ENCODE measurements at places on chromosomes 2 and 18.

DNA sequence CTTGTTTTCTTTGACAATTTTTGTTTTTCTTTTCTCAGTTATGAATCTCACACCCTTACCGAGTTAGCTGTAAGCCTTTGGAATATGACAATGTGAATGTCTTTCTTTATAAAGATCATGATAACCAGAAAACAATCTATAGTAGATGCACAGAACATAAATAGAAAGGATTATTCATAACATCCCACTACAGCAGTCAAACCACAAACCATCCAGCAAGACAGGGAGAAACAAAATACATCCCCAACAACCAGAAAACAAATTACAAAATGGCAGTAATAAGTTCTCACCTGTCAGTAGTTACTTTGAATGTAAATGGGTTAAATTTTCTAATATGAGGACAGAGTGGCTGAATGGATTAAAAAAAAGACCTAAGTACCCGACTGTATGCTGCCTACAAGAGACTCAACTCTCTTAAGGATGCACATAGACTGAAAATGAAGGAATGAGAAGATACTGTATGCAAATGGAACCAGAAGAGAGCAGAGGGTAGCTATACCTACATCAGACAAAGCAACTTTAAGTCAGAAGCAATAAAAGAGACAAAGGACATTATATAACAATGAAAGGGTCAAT lies 124.6 kb downstream of the ZNF532 start:
- no peak for DNase-seq

DNA sequence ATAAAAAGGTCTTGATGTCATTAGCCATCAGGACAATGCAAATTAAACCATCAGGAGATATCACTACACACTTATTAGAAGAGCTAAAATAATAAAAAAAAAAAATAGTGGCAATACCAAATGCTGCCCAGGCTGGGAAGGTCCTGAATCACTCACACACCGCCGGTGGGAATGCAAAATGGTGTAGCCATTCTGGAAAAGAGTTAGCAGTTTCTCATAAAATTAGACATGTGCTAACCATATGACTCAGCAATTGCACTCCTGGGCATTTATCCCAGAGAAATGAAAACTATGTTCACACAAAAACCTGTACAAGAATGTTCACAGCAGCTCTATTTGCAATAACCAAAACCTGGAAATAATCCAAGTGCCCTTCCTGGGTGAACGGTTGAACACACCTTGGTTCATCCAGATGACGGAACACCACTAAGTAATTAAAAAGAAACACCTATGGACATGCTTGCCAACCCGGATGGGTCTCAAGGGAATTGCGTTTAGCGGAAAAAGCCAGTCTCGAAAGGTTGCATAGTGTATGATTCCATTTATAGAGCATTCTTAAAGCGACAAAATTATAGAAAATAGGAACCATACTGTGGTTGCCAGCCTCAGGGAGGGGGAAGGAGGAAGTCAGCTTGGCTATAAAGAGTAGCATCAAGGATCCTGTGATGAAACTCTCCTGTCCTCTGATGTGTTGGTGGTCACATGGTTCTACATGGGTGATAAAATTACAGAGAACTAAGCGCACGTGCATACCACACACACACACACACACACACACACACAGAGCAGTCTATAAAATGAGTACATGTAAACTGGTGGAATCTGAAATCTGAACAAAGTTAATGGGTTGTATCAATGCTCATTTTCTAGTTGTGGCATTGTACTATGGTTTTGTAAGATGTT lies 4.6 kb downstream of the MBP start:
- peak; percentile 72 for DNase-seq

DNA sequence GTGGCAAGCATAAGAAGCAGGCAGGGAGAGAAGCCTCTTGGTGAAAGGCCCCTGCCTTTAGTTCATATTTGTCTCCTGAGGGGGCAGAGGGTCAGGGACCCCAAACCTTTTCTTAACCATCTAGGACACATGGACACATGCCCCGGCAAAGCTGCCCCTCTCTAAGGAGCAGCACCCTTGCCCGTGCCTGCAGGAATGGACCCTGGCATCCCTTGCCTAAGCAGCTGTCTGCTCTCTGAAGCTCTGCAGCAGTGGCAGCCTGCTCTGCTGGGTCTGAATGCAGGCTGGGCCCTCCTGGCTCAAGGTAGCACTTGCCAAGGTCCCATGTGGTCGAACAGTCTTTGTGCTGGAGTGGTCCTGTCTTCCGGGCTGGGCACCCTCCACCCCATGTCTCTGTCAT lies 174.4 kb downstream of the CELF4 start:
- DNase-seq = no peak

DNA sequence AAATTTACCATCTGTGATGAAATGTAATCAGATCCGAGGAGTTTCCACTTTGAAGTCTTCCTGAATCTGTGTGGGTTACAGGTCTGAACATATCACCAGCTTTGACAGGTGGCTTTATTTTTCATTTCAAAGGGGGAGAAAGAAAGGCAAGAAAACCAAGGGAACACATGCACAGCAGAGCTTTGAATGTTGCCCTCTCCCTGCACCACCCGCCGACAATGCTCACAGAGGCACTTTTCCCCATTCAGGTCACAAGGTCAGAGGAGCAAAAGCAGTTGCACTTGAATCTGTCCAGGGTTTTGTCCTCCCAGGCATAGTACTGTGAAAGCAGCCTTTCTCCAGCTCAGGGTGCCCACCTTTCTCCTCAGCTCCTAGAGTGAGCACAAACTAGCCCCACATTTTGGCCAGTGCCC lies 130.2 kb downstream of the OSR1 start:
- DNase-seq = no peak

- DNase-seq = no peak
Observed at GRCh38 chr2:164028814-164029534, 293.2 kb upstream of the FIGN start.

DNA sequence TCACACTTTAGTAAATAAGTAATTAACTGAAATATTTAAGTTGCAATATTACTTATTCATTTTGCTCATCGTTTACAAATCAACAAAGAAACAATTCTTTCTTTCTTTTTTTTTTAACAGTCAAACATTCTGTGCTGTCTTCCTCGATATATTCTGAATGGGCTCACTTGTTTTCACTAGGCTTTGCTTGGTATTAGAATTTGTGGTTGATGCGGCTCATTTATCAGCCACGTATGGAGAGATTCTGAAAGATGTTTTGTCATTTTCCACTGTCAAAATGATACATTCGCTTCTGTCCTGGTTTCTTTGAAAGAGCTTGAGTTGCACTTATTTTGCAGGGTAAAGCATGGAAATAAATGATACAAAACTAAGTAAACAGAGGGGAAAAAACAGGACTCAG lies 323.7 kb downstream of the LRRTM1 start:
- DNase-seq = no peak

- no peak for DNase-seq
Observed at GRCh38 chr2:16330982-16331381, 334.7 kb downstream of the CYRIA start.

- DNase-seq = no peak
Observed at GRCh38 chr2:8119782-8120505, 561.9 kb upstream of the ID2 start.

DNA sequence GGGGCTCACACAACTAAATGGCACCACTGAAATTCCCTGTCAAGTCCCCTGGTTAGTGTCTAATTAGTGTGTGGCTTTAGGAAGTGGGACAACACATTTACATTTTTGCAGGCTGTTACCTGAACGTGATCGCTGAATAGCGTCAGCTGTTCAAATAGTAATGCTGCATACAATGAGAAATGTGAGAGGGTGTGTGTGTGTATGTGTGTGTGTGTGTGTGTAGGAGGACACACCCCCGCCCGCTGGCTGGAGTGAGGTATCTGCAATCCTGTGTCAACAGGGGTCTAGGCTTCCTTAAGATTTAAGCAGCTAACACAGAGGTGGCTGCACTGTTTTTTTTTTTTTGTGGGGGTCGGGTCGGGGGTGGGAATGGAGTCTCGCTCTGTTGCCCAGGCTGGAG lies 4.8 kb upstream of the LYPD6B start:
- DNase-seq = no peak
